ENCODE measurements at places on chromosomes 6 and 20.

GRCh38 chr6:108635505-108636226, 74.9 kb downstream of the FOXO3 start:
- DNase-seq: no peak

- DNase-seq: peak; percentile 58
Observed at GRCh38 chr6:152458648-152459644, 178.2 kb downstream of the SYNE1 start.

- DNase-seq: no peak
Observed at GRCh38 chr6:76004202-76004601, 68.3 kb downstream of the IMPG1 start.

GRCh38 chr6:143399775-143400174, 50.7 kb downstream of the ADAT2 start:
- DNase-seq: no peak

DNA sequence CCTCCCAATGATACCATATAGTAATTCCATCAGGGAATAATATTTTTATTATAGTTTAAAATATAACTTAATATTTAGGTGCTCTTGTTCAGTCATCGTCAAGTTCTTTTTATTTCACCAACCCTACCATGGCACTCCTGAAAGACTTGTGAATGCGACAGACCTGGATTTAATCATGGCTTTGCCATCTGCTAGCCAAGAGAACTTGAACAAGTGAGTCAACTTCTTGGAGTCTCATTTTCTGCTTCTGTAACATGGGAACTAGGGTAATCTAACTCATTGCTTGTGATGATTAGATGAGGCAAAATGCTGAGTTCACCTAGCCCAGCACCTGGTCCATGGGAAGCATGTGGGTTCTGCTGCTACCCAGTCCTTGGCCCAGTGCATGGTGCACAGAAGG, 62.9 kb downstream of the ESR1 start:
- DNase-seq: no peak

DNA sequence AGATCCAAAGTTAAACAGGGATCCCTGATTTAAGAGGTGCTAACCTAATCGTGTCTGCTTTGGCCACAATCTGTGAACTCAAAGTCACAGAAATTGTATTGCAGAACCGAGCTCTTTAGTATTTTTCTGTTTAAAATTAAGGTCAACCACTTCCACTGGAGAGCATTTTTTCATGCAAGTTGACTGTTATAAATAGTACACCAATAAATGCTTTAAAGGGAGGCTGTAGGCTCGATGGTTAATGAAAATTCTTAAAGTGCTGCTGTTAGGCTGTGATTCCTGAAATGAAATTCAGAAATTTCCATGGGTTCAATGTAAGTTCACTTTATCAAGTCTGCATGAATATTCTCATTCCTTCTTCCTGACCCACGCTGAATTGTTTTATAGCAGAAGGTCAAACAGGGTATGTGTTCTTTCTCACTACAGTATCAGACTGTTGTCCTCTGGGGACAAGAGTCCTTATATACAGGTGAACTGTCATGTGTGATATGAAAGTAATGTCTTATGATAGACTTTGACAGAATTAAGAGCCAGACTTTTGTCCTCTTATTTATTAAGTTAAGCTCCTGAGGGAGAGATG, 92.5 kb upstream of the HDGFL1 start:
- DNase-seq: no peak

- DNase-seq: peak; percentile 61
Observed at GRCh38 chr20:23152308-23152892, 66.3 kb upstream of the CD93 start.

DNA sequence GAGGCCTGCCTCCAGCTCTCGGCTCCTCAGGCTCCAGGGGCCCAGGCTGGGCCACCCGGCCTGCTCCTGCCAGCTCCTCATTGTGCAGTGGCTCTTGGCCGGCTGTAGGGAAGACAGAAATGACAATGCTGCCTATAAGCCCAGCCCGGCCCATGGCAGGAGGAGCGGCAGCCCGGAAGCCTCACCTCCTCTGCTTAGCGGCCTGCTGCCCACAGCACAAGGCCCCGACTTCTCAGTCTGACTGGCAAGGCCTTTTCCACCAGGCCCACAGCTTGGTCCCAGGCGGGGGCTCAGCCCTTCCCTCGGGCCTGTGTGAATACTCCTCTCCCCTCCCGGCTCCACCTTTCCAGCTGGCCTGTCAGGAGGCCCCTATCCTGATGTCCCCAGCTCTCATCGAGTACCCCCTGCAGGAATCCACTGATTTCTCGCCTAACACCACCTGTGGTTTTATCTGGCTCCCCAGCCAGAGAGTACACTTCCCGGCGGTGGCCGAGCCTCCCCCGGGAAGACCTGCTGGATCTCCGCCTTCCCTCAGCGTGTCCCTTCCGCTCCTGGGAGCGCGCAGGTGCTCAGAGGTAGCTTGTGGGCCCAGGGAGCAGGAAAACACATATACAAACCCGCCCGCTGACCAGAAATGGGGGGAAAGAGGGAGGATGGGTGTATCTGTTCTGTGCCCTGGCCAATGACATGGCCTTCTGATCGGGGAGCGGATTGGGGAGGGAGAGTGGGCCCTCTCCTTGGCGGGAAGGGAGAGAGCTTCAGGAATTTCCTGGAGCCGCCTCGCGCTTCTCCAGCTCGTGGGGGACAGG, 963 bp downstream of the DDRGK1 start:
- DNase-seq: peak; percentile 45

GRCh38 chr20:1724901-1725300, 67.3 kb upstream of the SIRPG start:
- no peak for DNase-seq

GRCh38 chr20:4071178-4071693, 55.9 kb upstream of the RNF24 start:
- no peak for DNase-seq

DNA sequence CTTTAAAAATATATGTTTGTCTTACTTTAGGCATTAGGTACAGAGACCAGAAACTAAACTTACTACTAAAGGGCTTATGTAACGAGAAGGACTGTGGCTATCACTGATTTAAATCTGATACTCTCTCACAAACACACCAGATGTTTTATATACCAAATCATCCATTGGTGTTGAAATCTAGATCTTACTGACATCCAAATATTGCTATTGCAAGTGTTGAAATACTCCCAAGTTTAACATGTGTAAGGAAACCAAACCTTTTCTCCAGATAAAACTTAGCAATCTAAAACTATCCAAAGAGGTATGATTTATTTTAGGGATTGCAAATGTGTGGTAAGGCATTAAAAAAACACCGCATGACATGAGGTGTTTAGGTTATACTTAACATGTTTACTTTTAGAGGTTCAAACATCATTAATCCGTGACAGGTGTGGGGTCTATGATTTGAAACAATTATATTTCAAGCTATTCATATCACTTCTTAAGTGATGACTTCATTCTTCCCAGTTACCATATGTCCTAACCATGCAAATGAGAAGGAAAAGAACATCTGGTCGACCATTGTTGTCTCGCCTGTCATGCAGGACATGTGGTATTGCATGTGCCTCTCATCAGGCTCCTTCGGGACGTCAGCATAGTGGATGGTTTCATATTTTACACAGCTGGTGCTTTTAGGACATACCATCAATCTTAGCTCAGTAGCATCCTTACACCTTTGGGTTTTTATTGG, 168.3 kb upstream of the SPACA1 start:
- DNase-seq: no peak

GRCh38 chr6:152750694-152751093, at the start of gene VIP:
Gene VIP (plus strand): TSS chr6:152750797. CDS start chr6:152752178, 1,381 bp downstream.
- peak; percentile 55 for DNase-seq

GRCh38 chr6:25052181-25052580, 116.4 kb upstream of the RIPOR2 start:
- DNase-seq: no peak

- peak; percentile 89 for DNase-seq
Observed at GRCh38 chr20:11890331-11891076, 27.2 kb upstream of the BTBD3 start.

- no peak for DNase-seq
Observed at GRCh38 chr6:114216789-114217467, 125.9 kb downstream of the HS3ST5 start.

DNA sequence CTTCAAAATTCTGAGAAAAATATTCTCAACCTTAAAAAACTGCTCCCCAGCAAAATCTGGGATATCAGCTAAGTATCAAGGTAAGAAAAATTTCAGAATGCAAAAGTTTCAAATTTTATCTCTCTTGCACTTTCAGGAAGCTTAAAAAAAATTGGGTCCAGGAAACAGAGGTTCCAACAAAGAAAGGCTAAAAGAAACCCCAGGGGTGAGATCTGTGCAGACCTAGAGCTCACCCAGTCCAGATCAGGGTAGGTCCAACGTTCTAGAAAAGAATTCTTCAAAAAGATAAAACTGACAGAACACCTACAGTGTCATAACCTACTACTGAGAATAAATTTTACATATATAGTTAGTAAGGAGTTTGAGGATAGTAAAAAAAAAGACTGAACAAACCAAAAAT, 23.5 kb downstream of the ILRUN start:
- DNase-seq: no peak

GRCh38 chr6:116100419-116101301, at the start of gene NT5DC1:
Gene NT5DC1 (plus strand): TSS chr6:116100853. CDS start chr6:116100931, 78 bp downstream.
- DNase-seq: peak; percentile 88

DNA sequence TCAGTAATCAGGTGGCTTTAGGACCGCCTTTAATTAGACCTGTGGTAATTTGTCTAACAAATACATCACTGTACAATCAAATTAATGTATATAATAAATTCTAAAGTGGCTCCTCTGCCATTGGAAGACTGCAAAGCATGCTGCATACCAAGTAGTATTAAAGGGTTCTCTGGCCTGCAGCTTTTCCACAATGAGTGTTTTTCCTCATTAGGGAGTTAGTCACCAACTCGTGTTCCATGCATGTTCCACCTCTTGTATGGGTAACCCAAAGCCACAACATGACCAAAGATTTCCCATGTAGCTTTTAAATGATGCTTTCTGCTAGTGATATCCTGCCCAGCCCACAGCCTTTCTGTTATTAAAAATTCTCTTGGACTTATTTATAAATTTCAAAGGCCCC, 218.7 kb downstream of the FUT9 start:
- DNase-seq: no peak

- no peak for DNase-seq
Observed at GRCh38 chr6:11025921-11026635, 18.0 kb downstream of the ELOVL2 start.

DNA sequence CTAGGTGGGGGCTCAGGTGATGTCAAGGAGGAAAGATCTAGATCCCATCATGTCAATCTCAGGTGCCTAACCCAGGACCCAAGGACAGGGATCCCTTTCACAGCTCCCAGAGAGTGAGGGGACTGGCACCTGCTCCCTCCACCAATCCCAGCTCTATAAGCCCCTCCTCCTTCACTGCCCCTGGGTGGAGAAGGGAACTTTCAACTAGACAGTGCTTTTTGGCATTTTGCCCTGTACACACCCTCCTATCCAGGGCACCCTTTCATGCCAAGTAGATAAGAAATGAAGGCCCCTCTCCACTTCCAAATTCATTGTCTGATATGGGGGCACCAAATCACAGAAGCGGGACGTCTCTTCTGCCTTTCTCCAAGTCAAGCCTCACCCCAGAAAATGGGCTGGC, 61.6 kb downstream of the MDGA1 start:
- no peak for DNase-seq

- DNase-seq: no peak
Observed at GRCh38 chr20:19944772-19945459, 72.2 kb upstream of the NAA20 start.

- DNase-seq: no peak
Observed at GRCh38 chr6:139556532-139556931, 182.1 kb upstream of the CITED2 start.

DNA sequence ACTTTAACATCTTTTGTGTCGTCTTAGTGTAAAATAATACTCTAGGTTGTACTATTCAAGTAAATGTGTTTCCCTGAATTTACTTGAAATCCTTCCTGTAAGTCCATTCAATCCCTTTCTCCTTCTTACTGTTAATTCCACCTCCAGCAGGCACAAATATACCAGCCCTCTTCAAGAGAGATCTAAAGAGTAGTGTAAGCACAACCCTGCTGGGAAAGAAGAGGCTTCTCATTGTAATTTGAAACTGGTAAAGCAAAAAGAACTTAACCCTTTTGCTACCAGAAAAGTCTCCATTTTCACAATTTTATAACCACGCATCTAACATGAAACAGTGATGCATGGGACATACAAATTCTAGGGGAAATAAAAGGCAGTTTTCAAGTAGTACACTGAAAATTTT, at the start of gene BMP5:
Gene BMP5, minus strand, starts transcription at position 191 of the 400 bp plus-strand sequence. CDS start 725 bp downstream, outside the sequence.
- DNase-seq: no peak

- no peak for DNase-seq
Observed at GRCh38 chr6:106750142-106750918, 121.0 kb downstream of the QRSL1 start.

- DNase-seq: no peak
Observed at GRCh38 chr6:35073766-35074471, 67.2 kb downstream of the TCP11 start.

DNA sequence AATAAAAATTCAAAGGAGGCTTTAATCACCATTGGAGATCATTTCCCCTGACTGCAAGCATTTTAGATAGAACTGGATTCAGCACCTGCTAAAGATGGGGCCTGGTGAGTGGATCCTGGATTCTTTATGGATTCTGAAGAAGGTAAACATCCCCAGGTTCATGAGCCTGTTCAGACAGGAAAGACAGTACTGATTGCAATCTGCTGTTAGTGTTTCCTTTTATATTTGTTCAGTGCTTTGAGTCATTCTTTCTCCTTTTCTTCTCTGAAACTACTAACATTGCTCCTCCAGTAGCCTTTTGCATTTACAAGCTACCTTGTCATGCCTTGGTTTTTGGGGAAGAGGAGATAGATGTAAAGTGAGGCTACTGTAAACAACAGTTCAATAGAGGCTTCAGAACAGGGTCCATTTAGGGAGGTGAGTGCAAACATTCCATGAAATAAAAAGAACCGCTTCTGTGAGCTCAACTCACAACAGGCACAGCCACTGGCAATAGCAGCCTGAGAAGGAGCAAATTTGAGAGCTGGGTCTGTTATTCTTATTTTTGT, 66.4 kb upstream of the PRL start:
- no peak for DNase-seq

- no peak for DNase-seq
Observed at GRCh38 chr20:34861386-34862084, 11.1 kb downstream of the GGT7 start.

DNA sequence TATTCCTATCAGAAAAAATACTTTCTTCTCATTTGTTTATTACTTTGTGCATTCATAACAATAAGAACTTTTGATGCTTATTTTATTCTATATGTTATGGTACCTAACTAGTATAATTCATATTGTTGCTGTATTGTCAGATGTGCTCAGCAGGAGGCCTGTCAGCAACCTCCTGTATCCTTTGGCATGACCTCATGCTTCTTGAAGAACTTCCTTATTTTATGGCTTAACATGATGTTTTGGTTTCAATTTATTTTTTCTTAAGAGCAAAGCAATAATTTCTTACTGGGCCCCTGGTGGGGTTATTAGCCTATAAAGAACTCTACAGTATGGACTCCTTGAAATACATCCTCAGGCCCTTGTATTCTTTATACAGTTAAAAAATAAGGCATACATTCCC, 17.3 kb downstream of the GGTLC1 start:
- DNase-seq: no peak

- DNase-seq: no peak
Observed at GRCh38 chr6:21437581-21437980, 156.0 kb upstream of the SOX4 start.

- no peak for DNase-seq
Observed at GRCh38 chr20:62052336-62052841, 13.3 kb downstream of the TAF4 start.

- no peak for DNase-seq
Observed at GRCh38 chr6:146071781-146072180, 42.9 kb downstream of the GRM1 start.
